Smooth muscle cell of the pulmonary artery (primary cell): ENCODE measurements at places on chromosomes 5 and 9. TPM values are rescaled to one million over a fixed set of nuclear protein-coding genes. Genes with fewer than 3 reads are reported as not detected.

Gene CETN3
- total RNA-seq: 7.7 and 14.3 TPM in 2 replicates

Gene GRXCR2
- total RNA-seq: not detected in 2 replicates

Gene OR1J2
- total RNA-seq: 0.50 TPM in 1 of 2 replicates, not detected in the other

Gene WNK2
- not detected in 2 replicates for total RNA-seq
